Activated T-cell treated with anti-CD3 and anti-CD28 coated beads for 24 hours (primary cell): ENCODE measurements at places on chromosomes 4 and X.

GRCh38 chr4:184826691-184827270 is 1.0 kb upstream of the ACSL1 start:
- DNase-seq, result no peak

- DNase-seq, result no peak
These were observed 30.7 kb upstream of the KLHL8 start for GRCh38 chr4:87251106-87251505.

- DNase-seq, result no peak
These were observed 43.7 kb upstream of the TADA2B start for GRCh38 chr4:6999172-7000086.

DNA sequence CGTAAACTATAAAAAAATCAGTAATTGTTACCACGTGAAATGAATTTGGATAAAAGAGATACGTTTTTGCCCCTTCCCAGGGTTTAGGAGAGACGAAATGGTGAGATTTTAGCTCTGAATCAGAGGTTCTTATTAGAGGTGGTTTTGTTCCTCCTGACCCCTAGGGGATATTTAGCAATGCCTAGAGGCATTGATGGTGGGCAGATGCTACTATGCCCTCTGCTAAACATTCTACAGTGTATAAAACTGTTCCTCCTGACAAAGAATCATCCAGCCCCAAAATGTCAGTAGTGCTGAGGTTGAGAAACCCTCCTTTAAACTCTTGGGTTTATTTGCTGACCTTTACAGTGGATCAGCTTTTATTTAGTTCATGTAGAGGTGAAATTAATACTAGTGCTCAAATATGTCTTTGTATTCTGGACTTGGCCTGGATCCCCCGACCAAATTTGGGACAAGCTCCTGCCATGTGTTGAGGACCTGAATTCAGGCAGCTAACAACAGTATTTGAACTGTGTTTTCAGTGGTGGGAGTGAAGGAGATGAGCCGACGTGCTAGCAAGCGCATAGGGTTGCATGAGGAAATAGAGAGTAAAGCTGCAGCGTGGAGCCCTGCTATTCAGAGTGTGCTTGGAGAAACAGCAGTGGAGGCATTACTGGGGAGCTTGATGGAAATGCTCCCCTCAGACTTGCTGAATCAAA is 126.1 kb downstream of the PTTG2 start:
- DNase-seq, result no peak

DNA sequence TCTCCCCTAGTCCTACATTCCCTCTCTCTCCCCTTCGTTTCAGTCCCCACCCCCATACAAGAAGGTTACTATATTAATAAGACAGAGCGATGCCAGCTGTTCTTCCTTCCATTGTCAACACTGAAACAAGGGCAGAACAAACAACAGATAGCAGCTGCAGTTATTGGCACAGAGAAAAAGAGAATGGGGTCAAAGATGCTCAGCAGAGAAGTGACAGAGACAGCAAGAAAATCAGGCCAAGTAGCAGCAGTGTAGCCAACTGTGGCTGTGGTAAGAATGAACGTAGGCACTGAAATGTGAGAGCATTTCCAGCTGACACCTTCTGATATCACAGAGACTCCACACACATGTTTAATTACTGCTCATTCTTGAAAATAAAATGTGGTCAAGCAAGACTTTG is 641.8 kb downstream of the FSTL5 start:
- no peak for DNase-seq

DNA sequence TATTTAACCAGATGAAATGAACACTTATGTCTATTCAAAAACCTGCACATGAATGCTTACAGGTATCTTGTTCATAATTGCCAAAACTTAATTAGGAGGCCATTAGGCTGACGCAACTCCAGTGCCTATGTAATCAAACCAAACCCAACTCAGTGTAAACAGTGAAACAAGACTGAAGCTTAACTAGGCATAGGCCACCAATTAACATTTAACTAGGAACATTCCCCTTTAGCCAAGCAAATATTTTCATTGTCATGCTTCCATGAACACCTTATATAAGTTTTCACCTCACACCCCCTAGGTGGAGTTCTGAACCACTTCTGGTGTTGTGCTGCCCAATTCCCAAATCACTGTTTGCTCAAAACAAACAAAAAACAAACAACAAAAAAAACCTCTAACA is 686.0 kb downstream of the STPG2 start:
- no peak for DNase-seq

GRCh38 chr4:148044912-148045352 is 313.0 kb downstream of the ARHGAP10 start:
- no peak for DNase-seq

- DNase-seq, result no peak
These were observed 15.8 kb downstream of the WDR1 start for GRCh38 chr4:10100734-10101216.

DNA sequence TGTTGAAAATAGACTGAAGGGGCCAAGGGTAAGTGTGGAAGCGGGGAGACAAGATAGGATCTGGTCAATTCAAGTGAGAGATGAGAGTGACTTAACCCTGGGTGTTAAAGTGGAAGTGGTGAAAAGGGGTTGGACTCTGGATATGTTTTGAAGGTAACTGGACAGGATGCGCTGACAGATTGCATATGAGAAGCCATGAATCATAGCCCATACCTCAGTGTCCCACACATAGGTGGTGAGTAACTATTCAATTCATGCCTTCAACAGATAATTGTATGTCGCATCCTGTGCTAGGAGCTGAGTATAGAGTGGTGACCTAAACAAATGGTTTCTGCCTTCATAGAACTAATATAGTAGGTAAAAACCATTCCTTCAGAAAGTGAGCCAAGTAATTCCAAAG is 76.7 kb downstream of the KLHL34 start:
- DNase-seq, result no peak

GRCh38 chr4:98484031-98484430 is 174.4 kb downstream of the TSPAN5 start:
- no peak for DNase-seq

- no peak for DNase-seq
These were observed 59.5 kb upstream of the PPP2R3B start for GRCh38 chrX:446245-446644.

DNA sequence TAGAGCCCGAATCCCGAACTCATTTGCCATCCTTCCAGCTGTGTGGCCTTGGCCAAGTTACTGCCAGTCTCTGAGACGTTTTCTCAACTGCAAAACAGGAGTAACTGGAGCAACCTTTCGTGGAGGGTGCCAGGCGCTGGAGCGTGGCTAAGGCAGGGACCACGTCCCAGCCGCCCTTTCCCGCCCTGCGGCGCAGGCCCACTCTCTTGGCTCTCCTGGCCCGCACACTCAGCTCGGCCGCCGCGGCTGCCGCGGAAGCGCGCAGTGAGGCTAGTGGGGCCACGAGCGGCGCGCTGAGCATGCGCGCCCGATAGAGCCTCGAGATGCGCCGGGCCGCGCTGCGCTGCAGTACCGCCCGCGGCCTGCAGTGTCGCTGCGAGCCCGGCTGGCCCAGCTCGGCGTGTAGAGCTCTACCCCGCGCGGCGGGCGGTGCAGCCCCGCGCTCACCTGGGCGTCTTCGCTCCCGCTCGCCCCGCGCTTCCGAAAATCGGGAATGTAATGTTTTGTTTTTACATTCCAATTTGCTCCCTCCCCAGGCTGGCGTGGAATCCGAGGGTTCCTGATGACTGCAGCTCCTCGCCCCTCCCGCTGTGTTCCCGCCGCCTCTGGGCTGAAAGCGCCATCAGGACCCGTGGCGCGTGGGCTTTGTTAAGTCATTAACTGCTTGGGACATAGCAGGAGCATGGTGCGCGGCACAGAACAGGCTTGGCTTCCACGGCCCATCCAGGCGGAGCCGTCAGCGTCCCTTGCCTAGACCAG is 4.0 kb upstream of the ZNF518B start:
- peak; percentile 68 for DNase-seq

DNA sequence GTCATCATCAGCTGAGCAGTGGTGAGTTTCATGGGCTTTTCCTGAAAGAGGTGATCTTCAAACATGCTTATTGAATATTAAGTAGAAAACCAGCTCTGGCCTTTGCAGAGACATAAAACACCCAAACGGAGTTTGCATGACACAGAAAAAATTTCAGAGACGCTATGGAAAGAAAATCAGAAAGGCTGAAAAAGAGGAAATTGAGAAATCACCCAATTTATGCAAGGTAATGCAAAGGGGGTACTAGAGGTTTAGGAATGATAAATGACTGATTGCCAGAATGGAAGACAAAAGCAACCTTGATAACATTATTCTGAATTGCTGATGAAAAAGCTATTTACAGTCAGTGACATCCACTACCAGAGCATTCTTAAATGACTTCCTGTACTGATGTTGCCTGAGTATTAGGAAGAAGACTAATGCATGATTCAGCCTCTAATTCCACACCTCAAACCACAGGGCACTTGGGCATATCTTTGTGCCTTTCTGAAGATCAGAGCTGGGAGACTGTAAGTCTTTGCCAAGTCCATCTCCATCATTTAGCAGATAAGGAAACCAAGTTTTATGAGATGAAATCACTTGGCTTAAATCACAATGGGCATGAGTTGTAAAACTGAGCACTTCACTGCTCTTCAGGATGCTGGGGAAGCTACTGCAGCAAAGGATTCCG is 565.7 kb downstream of the PPARGC1A start:
- no peak for DNase-seq

GRCh38 chrX:33132569-33132968 is 78.8 kb downstream of the DMD start:
- no peak for DNase-seq

DNA sequence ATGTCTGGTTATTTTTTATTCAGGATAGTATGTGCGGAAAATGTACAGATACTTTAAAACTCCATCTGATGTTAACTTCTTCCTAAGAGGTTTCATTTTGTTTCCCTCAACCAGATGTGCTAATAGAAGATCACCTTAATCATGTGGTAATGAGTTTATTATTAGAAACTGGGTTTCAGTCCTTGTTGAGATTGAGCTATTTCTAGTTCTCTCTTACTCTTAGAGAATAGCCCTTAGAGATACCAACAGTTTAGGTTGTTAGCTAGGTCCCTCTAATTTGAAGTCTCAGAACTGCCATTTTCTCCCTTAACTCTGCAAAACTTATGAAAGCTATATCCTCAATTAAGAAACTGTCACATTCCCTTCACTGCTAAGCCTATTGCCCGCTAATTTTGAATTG is 13.0 kb downstream of the FAM47A start:
- no peak for DNase-seq

GRCh38 chr4:79431839-79432238 is 23.8 kb upstream of the GK2 start:
- DNase-seq, result no peak

DNA sequence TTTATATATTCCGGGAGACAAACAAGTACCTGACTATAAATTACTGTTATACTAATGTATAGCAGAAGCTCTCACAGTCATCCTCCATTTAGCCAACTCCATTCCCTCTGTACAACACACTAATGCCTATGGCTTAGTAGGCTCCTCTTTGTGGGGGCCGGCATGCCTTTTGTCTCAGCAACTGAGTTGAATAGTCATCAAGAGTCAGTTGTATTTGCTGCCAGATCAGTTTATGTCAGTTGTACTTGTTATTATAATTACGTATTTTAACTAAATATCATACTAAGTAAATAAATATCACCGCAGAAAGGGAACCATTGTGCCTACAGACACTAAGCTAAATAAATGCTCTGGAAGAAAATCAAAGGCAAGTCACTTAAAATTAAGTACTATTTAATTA is 9.9 kb downstream of the PRMT9 start:
- DNase-seq, result no peak

- no peak for DNase-seq
These were observed 141.4 kb downstream of the PTTG2 start for GRCh38 chr4:38101563-38101962.

DNA sequence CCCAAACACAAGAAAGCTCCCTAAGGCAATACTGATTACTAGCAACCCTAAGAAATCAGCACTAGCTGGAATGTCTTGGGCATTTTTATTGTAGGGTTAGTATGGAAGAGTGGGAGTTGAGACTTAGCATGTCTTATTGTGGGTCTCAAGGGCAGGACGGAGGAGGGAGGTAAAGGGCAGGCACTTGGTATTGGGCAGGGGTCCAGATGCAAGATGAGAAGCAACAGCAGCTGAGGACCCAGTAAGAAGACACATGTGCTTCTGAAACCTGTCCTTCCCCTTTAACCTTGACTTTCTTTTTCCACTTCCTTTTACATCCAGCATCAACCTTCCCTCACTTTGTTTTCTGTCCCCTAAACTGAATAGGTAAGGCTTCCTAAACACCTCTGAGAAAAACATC is 37.4 kb downstream of the LARP7 start:
- DNase-seq, result no peak

- DNase-seq, result no peak
These were observed 38.6 kb downstream of the TRPC5OS start for GRCh38 chrX:111914398-111915090.

GRCh38 chrX:115138040-115138439 is 51.2 kb upstream of the RBMXL3 start:
- no peak for DNase-seq

DNA sequence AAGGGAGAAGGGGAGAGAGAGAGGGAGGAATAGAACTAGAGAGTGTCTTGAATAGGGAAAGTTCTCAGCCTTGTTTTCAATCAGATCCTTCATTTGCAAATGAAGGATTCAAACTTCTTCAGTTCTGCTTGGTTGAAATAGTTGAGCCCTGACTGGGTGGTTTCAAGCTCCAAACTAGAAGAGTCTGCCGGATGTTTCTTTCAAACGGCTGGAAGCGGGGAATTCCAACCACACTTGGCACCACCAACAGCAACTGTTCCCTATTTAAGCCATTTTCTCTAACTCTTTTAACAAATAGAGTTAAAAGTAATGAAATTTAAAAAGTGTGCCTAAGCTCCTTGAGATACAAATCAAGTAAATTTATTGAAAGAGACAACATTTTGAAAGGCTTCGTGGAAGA is 67.5 kb upstream of the DDX60 start:
- DNase-seq, result no peak

DNA sequence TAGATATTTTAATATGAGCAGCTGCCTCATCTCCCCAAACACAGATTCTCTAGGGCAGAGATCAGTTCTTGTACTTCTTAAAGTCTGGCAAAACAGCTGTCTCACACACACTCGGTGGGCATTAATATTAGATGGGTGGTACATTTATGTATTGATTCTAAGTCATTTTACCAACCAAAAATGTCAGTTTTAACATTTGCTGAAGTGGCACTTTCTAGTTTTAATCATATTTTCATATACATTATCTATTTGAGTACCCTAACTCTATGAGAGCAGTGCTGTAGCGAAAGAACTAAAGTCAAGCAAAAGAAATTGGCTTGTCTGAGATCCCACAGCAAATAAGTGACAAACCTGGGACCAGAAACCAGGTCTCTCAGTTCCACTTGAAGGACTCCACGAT is 134.5 kb upstream of the SPRY1 start:
- DNase-seq, result no peak

DNA sequence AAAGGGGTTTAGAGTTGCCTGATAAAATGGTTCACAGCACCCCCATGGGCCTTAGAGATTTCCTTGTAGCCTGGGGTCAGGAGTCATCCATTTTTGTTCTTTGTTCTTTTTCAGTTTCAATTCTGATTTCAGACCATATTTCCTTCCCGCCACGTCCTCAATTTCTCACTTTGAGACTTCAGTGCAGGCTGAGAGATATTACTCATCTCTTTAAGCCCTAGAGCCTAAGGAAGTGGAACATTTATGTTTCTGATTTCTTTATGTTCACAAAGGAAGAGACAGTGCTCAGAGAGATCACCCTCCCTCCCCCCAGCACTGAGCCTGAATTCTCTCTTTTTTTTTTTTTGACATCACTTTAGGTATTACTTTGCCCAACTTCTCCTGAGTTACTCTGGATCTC is 56.3 kb downstream of the MSN start:
- DNase-seq, result peak; percentile 16

GRCh38 chr4:143358923-143359643 is 22.4 kb downstream of the GAB1 start:
- DNase-seq, result no peak
